Stomach (tissue), 19 donors: ENCODE measurements at places on chromosomes 16 and 17. TPM values are rescaled to one million over a fixed set of nuclear protein-coding genes. Genes with fewer than 3 reads are reported as not detected.

The GNAO1 gene
- 2.3 TPM for polyA plus RNA-seq

The LGALS9B gene
- 1.3 TPM for polyA plus RNA-seq

The IRX6 gene
- not detected for polyA plus RNA-seq

The PLLP gene
- polyA plus RNA-seq, result 46.6 TPM

The WNK4 gene
- polyA plus RNA-seq, result 1.3 TPM

The MEIOB gene
- not detected for polyA plus RNA-seq

The TERB1 gene
- polyA plus RNA-seq, result not detected

The TOM1L1 gene
- polyA plus RNA-seq, result 45.2 TPM

The GP1BA gene
- polyA plus RNA-seq, result not detected

The TPSD1 gene
- 6.4 TPM for polyA plus RNA-seq

The BRICD5 gene
- polyA plus RNA-seq, result 4.2 TPM

The HS3ST6 gene
- polyA plus RNA-seq, result not detected

The CES1 gene
- 28.9 TPM for polyA plus RNA-seq

The GNGT2 gene
- 2.7 TPM for polyA plus RNA-seq

The SULT1A3 gene
- 53.2 TPM for polyA plus RNA-seq

The CRHR1 gene
- not detected for polyA plus RNA-seq

The APOH gene
- polyA plus RNA-seq, result 1.6 TPM

The GPR139 gene
- polyA plus RNA-seq, result not detected

The CTF1 gene
- polyA plus RNA-seq, result 2.1 TPM

The RHBDF1 gene
- polyA plus RNA-seq, result 38.3 TPM

The CAVIN1 gene
- 104 TPM for polyA plus RNA-seq

The GP2 gene
- polyA plus RNA-seq, result 22.1 TPM

The KRT33B gene
- polyA plus RNA-seq, result not detected

The SMPD3 gene
- 1.7 TPM for polyA plus RNA-seq

The KREMEN2 gene
- polyA plus RNA-seq, result not detected

The RAB11FIP4 gene
- 11.6 TPM for polyA plus RNA-seq

The CES5A gene
- not detected for polyA plus RNA-seq

The UMOD gene
- 0.53 TPM for polyA plus RNA-seq

The GOSR2 gene
- 15.3 TPM for polyA plus RNA-seq

The ADAD2 gene
- 4.3 TPM for polyA plus RNA-seq

The DDX28 gene
- 6.3 TPM for polyA plus RNA-seq

The PPP1R1B gene
- polyA plus RNA-seq, result 20.9 TPM

The MPV17L gene
- polyA plus RNA-seq, result 3.1 TPM

The NUDT21 gene
- 28.6 TPM for polyA plus RNA-seq

The PRSS22 gene
- 22.7 TPM for polyA plus RNA-seq

The SMIM36 gene
- polyA plus RNA-seq, result not detected

The STAT5A gene
- 10.5 TPM for polyA plus RNA-seq

The C16orf86 gene
- polyA plus RNA-seq, result 3.4 TPM
